Right ventricle myocardium inferior (tissue), 1 donor: ENCODE measurements at places on chromosomes 11 and 22. TPM values are rescaled to one million over a fixed set of nuclear protein-coding genes. Genes with fewer than 3 reads are reported as not detected.

CSTF3 gene
- 12.6 TPM for total RNA-seq

OR51B4 gene
- not detected for total RNA-seq

KRTAP5-2 gene
- total RNA-seq, result not detected

APOA4 gene
- total RNA-seq, result not detected

ZC3H12C gene
- 18.0 TPM for total RNA-seq

HEPHL1 gene
- not detected for total RNA-seq

VWCE gene
- total RNA-seq, result 1.0 TPM

TLCD5 gene
- total RNA-seq, result 8.4 TPM

NLRP14 gene
- not detected for total RNA-seq

- no peak for DNase-seq
These were observed 56.0 kb upstream of the CLMP start for GRCh38 chr11:123250892-123251656.

DNA sequence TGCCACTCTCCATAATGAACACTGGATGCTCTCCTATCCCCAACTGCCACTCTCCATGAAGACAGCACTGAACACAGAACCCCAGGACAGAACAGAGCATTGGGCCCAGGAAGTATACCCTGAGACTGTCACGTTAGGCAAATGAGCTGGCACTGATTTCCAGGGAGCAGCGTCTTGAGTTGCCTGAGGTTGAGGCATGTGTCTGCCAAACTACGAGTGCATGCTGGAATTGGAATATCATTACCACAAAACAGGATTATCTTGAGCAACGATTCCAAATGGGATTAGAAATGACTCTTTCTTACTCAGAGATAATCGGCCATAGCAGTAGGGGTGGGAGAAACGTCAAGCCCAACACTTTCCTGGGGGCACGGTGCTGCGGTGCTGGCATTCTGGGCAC is 39.9 kb downstream of the CLPB start:
- no peak for DNase-seq

DNA sequence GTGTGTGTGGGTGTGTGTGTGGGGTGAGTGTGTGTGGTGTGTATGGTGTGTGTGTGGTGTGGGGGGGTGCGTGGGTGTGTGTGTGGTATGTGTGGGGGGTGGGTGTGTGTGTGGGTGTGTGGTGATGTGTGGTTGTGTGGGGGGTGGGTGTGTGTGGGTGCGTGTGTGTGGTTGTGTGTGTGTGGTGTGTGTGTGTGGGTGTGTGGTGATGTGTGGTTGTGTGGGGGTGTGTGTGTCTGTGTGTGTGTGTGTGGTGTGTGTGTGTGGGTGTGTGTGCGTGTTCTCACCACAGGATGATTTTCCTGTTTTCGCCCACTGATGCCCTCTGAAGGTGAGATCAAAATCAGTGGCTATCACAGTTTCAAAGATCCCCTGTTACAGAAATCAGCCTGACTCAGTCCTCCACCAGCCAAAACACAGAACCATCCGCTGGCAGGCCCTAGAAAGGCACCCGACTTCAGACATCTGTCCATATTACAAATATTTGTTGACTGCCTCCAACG is 24.7 kb downstream of the CPT1A start:
- no peak for DNase-seq

GRCh38 chr11:30016588-30017363 is at the start of gene KCNA4:
Gene KCNA4 (minus strand): TSS chr11:30017030. CDS start chr11:30012678, 4,352 bp downstream.
- DNase-seq, result peak; percentile 71

DNA sequence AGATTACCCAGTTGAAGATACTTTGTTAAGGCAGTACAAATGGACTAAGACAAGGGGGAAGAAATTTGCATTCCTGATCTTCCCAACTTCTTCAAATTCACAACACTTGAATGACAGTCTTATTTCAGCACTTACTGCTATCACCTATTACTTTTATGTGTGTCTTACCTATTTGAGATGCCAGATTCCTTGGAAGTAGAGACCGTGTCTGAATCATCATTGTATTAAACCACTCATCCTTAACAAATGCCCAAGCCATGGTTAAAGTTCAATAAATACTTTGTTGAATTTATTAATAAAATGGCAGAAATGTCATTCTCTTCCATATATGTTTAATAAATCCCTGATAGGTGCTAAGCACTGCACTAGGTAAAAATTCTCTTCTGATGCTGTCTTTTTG is 18.3 kb downstream of the SC5D start:
- DNase-seq, result no peak

DNA sequence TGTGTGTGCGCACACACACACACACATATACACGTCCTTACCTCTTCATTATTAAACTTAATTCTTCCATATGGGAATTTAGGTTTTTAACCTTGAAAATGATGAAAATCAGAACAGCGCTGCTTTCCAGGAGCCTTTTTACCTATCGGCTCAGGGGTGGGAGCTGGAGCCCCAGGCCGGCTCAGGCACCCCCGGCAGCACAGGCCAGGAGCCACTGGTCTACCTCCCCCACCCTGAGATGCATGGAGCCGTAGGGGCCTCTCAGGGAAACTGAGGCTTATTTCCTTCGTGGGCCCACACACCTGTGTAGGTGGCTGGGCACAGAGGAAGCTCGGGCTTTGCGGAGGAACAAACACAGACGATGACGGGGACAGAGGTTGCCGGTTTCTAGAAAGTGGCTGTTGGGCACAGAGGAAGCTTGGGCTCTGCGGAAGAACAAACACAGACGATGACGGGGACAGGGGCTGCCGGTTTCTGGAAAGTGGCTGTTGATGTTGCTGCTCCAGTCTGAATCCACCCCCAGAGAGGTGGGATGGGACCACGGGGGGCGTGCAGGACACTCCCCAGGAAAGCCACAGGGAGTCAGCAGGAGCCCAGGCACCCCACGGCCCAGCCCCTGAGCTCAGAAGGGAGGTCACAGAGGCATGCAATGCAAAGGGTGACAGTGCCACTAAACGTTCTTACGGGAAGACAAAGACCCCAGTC is 149.4 kb downstream of the BRD1 start:
- peak; percentile 37 for DNase-seq

- peak; percentile 78 for DNase-seq
These were observed 19.8 kb upstream of the LRRC10B start for GRCh38 chr11:61488651-61489291.

DNA sequence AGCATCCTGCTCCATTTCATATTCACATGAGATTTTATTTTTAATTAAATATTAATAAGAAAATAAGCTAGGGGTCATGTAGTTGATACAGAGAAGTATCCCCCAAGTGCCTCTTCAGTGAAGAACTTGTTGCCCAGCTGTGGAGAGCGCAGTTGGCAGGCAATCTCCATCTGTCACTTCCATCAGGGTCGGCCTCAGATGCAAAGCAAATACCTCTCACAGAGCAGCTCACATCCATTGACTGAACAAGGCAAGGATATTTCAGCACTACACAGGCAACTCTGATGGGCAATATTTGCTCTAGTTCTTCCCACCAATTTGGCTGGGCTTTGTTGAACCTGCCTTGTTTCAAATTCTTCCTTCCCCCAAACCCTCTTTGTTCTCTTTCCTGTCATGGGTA is 129.4 kb downstream of the NOX4 start:
- no peak for DNase-seq

GRCh38 chr11:61869708-61870451 is 21.5 kb downstream of the FADS3 start:
- peak; percentile 64 for DNase-seq

DNA sequence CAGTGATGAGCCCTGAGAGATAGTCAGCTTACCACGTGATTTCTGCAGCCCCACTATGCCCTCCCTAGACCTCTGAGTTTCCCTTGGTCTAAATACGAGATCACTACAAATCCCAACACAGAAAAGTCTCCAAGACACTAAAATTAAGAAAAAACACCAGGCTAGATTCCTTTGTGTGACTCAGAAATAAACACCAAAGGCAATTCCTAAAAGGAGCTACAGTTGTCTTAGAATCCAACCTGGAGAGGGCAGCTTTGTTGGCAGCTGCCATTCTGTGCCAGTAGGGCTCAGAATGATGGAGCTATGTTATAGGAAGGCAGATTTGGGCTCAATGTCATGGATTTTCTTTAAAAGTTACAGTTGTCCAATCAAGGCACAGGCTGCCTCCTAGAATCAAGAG is 37.1 kb upstream of the HMGXB4 start:
- no peak for DNase-seq
